Small intestine (tissue), 16 donors: ENCODE measurements at places on chromosomes 2 and 18.
A peak's percentile ranks its signal among the peaks of the same experiment; 100 is the strongest.

DNA sequence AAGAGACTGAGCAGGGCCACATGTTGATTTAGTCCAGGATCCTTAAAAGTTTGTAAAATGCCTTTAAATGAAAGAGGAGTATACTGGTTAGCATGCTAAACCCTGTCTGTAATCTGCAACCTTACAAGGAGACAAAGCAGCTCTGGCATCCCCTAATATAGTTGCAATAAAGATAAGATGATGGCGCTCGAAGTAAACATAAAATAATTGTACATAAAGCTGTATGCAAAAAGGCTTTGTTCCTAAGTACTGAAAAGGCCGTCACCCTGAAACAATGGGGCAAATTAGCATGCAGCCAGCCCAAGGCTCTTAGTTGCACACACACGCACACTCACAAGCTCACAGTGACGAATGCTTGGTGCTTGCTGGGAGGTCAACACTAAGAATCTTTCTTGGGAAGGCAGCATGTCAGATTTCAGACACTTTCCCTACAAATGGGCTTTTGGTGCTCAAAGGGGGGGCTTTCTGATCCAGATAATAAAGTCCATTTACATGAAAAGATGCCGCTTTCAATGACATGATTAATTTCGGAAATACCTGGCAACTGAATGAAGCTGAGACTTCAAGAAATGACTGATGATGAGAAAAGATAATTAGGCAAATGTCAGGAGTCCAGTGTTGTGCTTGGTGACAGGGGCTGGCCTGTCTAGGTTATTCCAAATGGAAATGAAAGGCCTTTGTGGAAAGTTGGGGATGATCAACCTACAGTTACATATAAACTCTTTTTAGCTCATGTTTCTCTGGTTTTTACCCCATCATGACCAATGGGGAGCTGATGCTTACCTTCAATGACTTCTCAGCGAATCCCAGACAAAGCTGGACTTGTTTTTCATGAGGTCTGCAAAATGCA, 370.3 kb downstream of the MEIS1 start:
- no peaks in the 10 kb centered on the region for H3K4me1 ChIP-seq
- H3K36me3 ChIP-seq, result no peaks in the 10 kb centered on the region
- H3K4me3 ChIP-seq, result no peak overlapping the region
- H3K27me3 ChIP-seq, result no peaks in the 10 kb centered on the region

GRCh38 chr18:33821503-33821902, 243.5 kb downstream of the ASXL3 start:
- H3K4me1 ChIP-seq, result no peaks in the 10 kb centered on the region
- no peaks in the 10 kb centered on the region for H3K27me3 ChIP-seq
- DNase-seq, result peak; percentile 53

GRCh38 chr2:192150166-192150565, 44.6 kb downstream of the TMEFF2 start:
- no peaks in the 10 kb centered on the region for H3K36me3 ChIP-seq
- no peaks in the 10 kb centered on the region for H3K4me1 ChIP-seq
- H3K4me3 ChIP-seq, result no peak overlapping the region
- H3K27ac ChIP-seq, result no peak overlapping the region
- no peaks in the 10 kb centered on the region for H3K27me3 ChIP-seq

DNA sequence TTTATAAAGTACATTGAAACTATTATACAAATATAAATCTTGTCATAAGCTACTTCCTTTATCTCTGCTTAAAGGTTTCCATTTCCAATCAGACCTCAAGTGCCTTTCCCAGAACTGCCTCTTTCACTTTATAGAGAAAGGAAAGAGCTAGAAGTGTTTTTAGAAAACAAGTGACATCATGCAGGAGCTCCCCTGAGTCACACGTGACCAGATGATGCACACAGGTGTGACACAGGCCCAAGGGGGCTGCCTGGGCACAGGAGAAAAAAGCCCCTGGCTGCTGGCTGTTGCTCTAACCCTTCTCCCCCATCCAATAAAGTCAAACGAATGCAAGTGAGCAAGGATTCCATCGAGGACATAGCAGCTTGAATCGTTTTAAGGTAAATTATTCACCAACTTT, 21.4 kb upstream of the SH3BP4 start:
- H3K4me1 ChIP-seq, result no peaks in the 10 kb centered on the region
- H3K4me3 ChIP-seq, result no peak overlapping the region
- no peaks in the 10 kb centered on the region for H3K36me3 ChIP-seq
- DNase-seq, result no peak

DNA sequence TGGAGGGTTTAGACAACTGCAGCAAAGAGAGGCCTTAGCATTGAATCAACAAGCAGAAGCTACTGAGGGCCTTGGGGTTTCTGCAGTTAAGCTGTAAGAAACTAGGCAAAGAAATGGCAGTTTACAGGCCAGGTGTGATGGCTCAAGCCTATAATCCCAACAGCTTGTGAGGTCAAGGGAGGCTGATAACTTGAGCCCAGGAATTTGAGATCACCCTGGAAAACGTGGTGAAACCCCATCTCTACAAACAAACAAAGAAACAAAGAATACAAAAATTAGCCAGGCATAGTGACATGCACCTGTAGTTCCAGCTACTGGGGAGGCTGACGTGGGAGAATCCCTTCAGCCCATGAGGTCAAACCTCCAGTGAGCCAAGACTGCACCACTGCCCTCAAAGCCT, 421.6 kb upstream of the CHST9 start:
- no peaks in the 10 kb centered on the region for H3K36me3 ChIP-seq
- no peak overlapping the region for H3K4me3 ChIP-seq
- no peak overlapping the region for H3K27ac ChIP-seq
- H3K27me3 ChIP-seq, result no peaks in the 10 kb centered on the region
- H3K4me1 ChIP-seq, result peaks cover 6% of the 10 kb centered on the region

- H3K4me3 ChIP-seq, result no peak overlapping the region
- H3K27ac ChIP-seq, result peak overlapping the region; percentile 25
- peak; percentile 53 for DNase-seq
- H3K27me3 ChIP-seq, result no peaks in the 10 kb centered on the region
- no peaks in the 10 kb centered on the region for H3K36me3 ChIP-seq
Observed at GRCh38 chr18:23992089-23992940, 22.2 kb upstream of the TTC39C start.

DNA sequence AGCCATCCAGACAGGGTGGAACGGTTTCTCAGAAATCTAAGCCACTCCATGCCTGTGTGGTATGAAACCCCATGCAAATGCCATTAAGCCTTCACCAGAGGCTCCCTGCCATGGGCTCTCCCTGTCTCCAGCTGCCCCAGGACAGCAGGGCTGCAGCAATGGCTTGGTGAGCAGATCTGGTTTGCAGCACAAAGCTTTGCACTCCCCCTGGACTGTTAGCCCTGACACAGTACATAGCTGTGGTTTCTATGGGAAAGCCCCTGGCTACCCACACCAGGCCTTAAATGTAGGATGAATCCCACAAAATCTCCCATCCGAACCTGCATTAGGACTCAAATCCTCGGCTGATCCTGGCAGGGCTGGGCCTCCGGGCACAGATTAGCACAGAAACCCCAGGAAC, 291.6 kb downstream of the TNS1 start:
- no peaks in the 10 kb centered on the region for H3K27me3 ChIP-seq
- no peak overlapping the region for H3K4me3 ChIP-seq
- H3K27ac ChIP-seq, result no peak overlapping the region
- no peak for DNase-seq
